HepG2 (cell line): ENCODE measurements at places on chromosomes 1 and 21.

GRCh38 chr1:84988588-84988987 is 8.3 kb downstream of the MCOLN2 start:
- DNase-seq: no peak

- DNase-seq: no peak
Observed at GRCh38 chr1:167795810-167796740, 74.3 kb downstream of the MPZL1 start.

- DNase-seq: no peak
Observed at GRCh38 chr1:108193333-108193732, 6.8 kb downstream of the SLC25A24 start.

DNA sequence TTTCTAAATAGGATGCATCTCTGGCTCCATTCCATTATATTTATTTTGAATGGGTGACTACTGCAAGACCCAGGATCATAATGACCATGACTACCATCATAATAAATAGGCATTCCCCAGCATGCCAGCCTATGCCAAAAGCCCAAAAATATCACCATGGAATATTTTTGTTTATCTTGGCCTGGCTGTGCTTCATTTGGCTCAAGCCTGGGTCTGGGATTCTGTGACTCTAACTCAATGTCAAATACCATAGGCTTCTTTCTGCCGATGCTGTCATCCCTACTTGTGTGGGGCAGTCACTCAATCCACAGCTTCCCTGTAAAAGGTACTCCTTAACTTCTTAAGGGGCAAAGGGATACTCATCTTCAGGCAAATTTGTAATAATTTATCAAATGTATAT is 66.6 kb downstream of the DIRAS3 start:
- DNase-seq: no peak

- DNase-seq: no peak
Observed at GRCh38 chr1:41733021-41733420, 185.7 kb downstream of the HIVEP3 start.

GRCh38 chr21:44273046-44273445 is 11.3 kb upstream of the DNMT3L start:
- DNase-seq: no peak

- DNase-seq: no peak
Observed at GRCh38 chr1:204758601-204759000, 73.1 kb upstream of the LRRN2 start.

- DNase-seq: no peak
Observed at GRCh38 chr21:21233051-21233450, 234.8 kb downstream of the NCAM2 start.

- no peak for DNase-seq
Observed at GRCh38 chr1:69121723-69122122, 446.0 kb upstream of the LRRC7 start.

- peak; percentile 57 for DNase-seq
Observed at GRCh38 chr1:157156058-157156541, 17.9 kb upstream of the ETV3 start.

DNA sequence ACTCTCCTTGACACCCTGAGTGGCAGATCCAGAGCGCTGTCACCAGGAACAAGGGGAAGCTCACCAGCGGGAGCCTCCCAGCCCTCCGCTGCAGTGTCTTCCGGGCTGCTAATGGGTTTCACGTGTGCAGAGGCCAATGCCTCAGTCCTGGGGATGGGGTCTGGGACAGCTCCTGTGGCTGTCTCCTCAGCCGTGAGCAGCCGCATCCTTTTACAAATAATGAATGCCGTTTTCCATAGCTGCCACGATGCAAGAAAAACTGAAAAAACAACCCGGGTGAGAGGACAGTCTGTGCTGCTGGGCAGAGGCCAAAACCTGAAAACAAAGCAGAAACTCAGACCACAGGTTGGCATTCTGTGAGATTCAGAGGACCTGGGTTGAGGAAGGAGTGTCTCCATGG is 212.2 kb upstream of the RAB4A start:
- DNase-seq: no peak

- DNase-seq: no peak
Observed at GRCh38 chr21:14073615-14074014, 137.1 kb downstream of the LIPI start.

GRCh38 chr1:93448983-93449804 is 1.3 kb downstream of the FNBP1L start:
- DNase-seq: peak; percentile 12

DNA sequence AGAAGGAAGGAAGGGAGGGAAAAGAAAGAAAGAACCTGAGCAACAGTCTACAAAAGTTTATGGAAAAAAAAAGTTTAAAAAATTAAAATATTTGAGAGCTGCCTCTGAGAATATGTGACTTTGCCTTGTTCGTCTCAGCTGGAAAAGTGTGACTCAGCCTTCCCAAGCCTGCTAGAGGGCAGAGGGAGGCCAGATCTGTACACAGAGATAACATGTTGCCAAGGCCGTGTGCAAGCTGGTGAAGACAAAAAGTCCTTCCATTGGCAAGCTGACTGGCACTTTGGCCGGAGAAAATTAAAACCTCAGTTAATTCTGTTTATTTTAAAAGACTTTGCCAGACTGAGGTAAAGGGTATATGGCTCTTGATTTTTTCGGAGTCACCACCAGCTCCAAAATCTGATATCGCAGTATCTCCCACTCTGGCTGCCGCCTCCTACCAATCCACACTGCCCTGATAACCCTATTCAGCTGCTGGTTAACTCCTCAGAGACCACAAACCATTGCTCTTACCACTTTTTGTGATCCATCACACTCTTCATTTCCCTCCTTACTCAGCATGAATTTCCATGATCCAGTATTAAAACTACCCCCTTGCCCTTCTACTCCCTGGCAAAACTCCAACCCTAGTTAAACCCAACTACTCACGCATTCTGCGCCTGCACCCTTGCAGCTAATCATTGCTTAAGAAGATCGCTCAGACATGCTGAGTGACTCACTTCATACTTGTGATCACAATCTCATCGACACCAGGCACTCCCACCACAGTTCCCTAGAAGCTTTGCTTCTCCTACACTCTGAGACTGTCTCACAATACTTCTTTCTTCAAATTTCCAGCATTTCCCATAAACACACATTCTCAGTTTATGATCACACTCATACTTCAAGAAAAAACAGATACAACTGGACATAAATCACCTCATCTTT is 5.7 kb upstream of the PPP1R15B start:
- peak; percentile 74 for DNase-seq

DNA sequence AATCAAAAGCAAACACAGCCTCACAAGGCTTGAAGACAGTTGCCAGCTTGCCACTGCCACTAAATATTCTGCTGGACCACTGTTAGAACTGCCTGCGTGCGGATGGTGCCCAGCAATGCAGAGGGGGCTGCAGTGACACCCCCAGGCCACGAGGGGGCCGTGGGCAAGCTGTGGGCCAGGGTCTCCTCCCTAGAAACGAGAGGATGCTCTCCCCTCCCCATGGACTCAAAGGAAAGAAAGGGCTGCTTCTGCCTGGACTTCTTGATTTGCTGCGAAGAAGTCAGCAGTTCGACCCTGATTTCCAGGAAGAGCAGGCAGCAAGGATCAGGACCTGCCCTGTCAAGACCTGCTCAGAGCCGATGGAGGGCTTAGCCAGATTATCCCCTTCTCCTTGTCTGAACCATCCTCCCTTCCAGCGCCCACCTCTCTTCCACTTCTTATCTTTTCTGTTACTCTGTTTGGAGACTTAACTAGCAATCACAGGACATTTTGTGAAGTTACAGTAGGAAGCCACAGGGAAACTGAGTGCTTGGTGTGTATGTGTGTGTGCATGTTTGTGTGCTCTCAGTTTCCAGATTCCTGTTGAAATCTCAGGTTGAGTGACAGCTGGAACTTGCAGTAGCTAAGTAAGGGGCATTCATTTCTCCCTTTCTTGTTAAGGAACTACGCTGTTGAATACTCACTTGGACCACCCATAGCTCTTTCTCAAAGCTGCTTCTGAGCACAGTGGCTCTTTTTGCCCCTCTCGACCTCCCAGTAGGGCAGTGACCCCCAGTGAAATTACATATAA is 2.7 kb downstream of the MAN1C1 start:
- DNase-seq: no peak

DNA sequence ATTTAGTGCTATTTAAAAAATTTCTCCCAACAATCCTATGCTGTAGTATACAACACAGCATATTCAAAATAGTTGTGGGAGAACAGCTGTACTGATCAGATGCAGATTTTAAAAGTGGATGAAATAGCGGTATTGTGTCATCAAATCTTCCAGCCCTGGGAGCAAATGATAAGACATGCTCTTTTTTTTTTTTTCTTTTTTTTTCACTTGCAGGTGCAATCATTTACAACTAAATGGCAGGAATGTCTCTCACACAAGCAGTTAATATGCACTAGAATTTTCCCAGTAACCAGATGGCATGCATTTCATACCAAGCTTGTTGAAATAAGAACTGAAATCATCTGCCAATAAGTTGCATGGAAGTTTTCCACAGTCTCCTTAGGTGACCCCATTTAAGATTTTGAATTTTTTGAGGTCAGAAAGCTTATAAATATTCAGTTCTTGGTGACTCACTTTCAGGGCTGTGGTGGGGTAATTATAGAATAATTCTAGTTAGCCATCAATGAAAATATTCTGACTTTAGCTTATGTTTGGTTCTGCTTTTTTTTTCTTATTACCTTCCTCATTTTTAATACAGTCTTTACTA is 623.9 kb upstream of the NR5A2 start:
- DNase-seq: no peak

- DNase-seq: no peak
Observed at GRCh38 chr21:42003051-42003461, 7.1 kb downstream of the ZBTB21 start.

DNA sequence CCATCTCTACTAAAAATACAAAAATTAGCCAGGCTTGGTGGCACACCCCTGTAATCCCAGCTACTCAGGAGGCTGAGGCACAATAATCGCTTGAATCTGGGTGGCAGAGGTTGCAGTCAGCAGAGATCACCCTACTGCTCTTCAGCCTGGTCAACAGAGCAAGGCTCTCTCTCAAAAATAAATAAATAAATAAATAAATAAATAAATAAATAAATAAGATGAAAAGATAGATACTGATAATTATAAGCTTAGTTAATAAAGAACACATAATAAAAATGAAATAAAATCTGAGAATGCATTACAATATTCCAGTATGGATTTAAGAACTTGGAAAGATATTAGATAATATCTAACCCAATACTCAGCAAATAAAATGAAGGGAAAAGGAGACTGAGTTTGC is 235.9 kb upstream of the DAB1 start:
- DNase-seq: no peak
